GM04504 (cell line): ENCODE measurements at places on chromosomes 1 and 21.

GRCh38 chr1:192160196-192160595 lies 1.9 kb downstream of the RGS18 start:
- no peak for DNase-seq

DNA sequence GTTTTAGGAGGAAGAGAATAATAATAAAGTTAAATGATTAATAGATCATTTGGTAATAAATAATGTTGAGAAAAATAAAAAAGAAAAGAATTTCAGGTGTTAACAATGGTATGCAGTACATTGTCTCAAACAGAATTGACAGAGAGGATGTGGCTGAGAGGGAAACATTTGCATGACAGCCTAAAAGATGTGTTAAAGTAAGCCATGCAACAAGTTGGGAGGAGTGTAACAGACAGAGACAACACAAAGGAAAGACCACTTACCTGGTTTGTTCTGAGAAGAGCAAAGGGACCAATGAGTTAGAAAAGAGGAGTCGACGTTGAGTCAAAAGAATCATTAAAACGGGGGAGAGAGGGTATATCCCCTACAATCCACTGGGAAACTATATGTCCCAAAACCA lies 814.0 kb downstream of the KCNT2 start:
- no peak for DNase-seq

DNA sequence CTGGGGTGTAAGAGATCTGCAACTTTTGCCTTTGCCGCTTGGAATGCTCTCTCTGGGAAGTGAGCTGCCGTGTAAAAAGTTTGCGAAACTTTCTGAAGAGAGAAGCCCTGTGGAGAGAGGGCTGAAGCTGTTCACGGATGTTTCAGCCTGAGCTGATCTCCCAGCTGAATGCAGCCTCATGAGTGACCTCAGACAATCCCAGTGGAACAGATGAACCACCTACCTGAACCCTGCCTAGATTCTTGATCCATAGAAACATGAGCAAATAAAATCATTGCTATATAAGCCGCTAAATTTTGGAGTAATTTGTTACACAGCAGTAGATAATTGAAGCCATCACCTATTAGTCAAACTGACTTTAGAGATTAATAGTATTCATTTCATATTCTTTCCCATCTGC lies 4.4 kb upstream of the ALG6 start:
- no peak for DNase-seq

DNA sequence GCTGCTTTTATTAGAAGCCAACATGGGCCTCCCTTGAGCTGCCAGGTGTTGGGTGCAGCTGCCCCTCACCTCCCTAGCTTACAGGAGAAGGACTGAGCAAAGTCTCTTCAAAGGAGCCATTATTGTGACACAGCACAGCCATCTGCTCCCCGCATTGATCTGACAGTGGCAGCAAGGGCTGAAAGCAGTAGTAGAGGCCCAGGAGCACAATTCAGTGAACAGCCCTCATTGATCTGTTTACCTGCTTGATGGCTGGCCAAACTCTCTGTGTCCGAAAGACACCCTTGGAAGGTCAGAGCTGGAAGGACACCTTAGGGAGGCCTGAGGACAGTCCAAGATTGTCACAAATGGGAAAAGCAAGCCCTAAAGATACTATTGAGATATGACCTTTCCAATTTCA lies 14.5 kb downstream of the HMGB4 start:
- no peak for DNase-seq

- no peak for DNase-seq
These were observed 99.1 kb upstream of the ERG start for GRCh38 chr21:38597421-38597820.

GRCh38 chr1:47985018-47985417 lies 12.2 kb downstream of the TRABD2B start:
- DNase-seq, result no peak

DNA sequence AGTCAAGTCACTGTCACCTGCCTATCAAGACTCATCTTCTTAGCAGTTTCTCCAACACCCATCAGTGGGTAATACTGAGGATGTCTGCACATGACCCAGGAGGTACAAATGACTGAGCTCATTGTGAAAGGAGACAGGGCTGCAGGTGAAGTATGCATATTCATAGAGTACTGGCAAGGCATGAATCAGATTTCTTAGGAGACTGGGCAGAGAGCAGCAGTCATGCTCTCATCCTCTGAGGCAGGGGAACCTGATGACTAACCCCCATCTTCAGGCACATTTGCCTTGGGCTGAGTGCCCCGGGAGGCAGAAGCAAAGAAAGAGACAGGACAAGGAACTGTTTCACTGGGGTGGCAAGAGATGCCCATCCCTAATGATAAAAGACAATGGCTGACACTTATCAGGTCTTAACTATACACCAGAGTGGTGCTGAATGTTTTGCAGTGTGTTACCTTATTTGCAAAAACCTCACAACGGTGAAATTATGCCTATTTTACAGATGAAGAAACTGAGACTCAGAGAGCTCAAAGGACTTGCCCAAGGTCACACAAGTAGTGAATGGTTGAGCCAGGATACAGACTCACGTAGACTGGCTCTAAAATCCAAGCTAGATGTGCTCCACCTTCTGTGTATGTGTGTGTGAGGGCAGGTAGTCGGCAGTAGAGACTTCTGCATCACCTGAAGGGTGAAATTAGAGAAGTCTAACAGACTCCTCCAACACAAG lies 9.2 kb upstream of the GRHL3 start:
- no peak for DNase-seq

DNA sequence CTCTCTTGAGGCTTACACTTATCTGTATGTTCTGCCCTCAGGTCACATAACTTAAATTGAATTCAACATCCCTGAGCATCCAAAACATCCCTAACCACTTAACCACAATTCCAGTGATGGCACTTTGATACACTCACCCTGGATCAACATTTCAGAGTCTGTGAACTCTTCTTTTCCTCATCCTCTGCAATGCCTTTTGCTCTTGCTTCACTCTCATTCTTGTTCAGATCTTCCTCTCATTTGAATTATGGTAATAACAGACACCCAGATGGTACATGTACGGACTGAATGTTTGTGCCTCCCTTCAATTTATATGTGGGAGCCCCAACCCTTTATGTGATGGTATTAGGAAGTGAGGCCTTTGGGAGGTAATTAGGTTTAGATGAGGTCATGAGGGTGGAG lies 33.4 kb downstream of the PTGER3 start:
- no peak for DNase-seq

DNA sequence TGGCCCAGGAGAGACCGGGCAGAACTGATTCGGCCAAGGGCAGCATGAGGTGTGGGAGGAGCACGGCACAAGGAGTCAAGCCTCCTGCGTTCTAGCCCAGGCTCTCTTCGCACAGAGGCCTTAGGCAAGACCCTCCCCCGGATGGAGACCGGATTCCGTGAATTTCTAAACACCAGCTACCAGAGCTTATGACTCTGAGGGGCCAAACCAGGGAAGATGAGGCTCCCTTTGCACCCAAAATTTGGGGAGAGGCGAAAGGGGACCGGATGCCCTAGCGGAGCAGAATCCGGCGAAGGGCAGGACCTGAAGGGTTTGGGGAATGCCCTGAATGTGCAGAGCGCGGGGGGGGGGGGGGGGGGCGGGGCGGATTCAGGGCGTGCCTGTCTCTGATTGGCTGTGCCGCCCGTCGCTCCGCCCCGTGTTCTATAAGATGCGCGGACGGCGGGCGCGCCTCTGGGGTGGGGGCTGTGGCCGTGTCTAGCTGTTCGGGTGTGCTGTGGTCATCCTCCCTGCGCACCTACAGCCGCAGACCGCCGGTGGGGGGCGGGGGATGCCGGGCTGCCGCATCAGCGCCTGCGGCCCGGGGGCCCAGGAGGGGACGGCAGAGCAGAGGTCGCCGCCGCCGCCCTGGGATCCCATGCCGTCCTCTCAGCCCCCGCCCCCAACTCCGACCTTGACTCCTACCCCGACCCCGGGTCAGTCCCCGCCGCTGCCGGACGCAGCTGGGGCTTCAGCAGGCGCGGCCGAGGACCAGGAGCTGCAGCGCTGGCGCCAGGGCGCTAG lies at the start of gene TRNP1:
Gene TRNP1, plus strand, starts transcription at position 456 of the 783 bp plus-strand sequence. Its CDS starts 95 bp downstream, at position 551.
- DNase-seq, result no peak

DNA sequence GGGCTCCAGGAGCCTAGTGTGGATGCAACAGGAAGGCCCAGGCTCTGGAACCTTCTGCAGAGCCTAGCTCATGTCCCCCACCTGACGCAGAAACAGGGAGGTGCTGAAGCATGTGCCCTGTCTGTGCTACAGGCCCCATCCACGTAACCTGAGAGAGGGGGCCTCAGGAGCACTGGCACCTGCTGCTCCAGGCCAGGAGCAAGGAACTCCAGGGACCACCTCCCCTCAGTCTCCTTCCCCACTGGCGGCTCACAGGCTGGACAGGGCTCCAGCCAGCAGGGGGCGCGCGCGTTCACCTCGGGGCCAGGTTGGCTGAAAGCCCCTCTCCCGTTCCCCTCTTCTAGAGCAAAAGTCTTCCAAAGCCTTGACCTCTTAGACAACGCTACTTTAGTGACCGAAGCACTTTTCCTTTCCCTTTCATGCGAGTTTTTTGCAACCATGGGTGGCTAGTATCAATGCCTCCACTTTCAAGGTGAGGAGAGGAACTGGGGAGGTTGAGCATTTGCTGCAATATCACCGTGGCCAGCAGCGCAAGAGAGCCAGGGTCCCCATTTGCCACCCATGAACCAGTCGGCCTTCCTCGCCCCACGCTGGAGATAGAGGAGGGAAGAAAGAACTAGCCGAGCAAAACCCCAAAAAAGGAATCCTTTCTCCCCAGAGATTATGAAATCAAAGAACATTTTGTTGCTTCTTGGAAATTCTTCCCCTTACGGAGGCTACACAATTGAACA lies 52.4 kb upstream of the GPR157 start:
- DNase-seq, result no peak

DNA sequence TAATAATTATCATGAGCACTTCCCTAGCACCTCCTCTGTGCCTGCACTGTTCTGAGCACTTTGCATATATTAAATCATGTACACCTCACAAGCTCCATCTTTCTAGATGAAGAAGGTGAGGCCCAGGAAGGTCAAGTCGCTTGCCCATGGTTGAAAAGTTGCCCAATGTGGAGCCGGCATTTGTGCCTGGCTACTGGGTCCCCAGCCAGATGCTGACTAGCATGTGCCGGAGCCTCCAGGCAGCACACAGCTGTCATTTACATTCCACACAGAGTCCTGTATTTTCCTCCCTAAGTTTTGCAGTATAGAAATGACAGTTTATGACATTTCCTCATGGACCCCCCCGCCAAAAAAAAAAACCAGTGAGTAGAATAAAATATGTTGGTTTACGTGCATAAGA lies 94.3 kb downstream of the BCAR3 start:
- no peak for DNase-seq

- DNase-seq, result no peak
These were observed 2.6 kb upstream of the FMOD start for GRCh38 chr1:203353486-203353885.

DNA sequence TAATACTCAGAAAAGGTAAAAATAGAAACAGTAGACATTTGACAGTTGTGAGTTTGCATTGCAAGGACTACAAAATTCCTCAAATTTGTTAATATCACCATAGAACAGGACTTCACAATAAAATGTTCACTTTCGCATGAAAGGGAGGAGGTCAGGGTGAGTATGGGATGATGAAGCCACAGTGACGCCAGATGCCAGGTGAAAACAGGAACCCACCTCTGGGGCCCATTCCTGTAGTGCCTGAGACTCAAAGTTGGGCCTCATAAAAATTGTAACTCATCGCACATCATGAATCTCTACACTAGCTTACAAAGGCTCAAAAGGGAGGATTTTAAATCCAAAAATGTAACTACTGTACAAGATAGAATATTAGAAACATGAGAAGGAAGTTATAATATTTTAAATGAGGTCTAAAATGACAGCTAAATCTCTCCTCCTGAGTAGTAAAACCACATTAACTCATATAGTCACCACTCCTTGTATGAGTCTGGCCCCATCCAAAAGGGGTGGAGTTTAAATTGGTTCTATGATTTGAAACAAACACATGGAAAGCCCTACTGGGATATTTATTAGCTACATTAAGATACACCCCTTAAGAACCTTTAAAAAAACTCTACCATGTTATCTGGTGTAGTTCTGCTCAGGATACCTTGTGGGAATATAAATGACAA lies 93.7 kb downstream of the ETS2 start:
- DNase-seq, result no peak

DNA sequence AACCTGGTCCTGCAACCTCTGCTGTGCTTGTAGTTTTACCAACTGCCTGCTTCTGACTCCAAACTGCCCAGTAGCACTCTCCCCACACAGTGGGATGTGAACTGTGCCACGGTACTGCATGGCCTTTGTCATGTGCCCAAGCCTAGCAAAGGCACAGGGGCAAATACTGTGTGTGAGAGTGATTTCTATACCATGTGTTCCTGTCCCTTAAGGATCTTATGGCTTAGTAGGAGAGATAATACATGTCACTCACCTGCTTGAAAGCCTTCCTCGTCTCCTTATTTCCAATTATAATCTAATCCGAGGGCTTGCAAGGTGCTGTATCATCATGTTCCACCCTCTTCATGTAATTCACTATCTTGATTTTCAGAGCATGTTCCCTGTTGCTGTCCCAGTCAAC lies 51.3 kb downstream of the UBE4B start:
- DNase-seq, result no peak

DNA sequence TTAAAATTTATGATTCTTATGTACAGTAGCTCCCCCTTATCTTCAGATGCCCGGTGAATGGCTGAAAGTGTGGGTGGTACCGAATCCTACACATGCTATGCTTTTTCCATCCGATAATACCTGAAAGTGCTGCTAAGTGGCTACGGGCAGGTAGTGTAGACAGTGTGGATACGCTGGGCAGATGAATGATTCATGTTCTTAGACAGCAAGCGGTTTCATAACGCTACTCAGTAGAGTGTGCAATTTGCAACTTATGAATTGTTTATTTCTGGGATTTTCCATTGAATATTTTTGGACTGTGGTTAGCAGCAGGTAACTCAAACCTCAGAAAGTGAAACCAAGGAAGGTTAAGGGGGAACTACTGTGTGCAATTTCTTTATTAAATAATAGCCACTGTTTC lies 7.5 kb downstream of the PCP4 start:
- DNase-seq, result no peak

DNA sequence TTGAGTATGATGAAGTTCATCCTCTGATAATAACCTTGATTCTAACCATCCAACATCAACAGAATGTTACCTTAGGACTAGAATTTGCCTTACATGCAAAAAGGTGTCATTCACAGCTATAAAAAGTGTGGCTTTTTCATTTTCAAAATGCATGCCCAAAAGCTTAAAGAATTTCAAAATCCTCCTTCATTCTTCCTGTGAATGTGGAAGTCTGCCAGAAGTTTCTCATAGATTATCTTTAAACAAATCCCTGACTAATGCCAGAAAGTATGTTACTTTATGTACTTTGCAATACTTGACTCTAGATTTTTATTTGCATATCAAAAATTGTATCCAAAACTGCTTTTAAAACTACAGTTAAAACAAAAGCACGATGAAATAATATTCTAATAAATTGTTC lies 270.6 kb upstream of the ZRANB2 start:
- no peak for DNase-seq

DNA sequence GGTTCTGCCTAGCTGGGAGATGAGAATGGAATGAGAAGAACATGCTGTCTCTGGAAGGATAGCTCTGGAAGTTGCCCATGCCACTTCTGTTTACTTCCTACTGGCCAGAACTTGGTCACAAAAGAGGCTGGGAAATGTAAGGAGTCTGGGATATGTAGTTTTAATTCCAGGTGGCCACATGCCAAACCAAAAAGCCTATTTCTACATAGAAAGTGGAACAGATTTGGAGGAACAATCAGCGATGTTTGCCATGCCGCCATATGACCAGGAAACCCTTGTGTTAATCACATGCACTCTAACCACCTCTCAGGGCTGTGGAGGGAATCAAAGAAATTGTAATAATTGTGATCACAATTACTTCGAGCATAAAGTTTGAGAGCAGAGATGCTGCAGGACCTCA lies 10.0 kb upstream of the OLIG2 start:
- DNase-seq, result no peak

GRCh38 chr1:59901770-59902388 lies 24.7 kb downstream of the CYP2J2 start:
- DNase-seq, result no peak
